ENCODE measurements at places on chromosomes 7 and 10.

GRCh38 chr7:103944230-103944900, 45.1 kb downstream of the RELN start:
- DNase-seq: no peak

DNA sequence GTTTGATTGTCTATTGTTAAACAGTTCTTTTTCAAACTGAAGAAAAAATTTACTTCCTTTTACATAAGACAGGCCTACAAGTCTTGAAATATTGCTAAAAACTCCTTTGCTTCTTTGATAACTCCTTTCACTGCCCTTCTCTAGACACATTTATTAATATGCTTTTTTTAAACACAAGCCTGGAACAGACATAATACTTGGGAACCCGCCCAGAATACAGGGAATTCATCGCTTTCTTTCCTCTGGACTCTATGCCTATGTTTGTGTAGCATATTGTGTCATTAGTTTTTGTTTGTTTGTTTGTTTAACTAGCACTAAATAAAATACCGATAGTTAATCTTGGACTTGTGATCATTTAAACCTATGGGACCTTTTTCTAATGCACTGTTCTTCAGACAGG, 42.4 kb upstream of the ABCB4 start:
- DNase-seq: no peak

- no peak for DNase-seq
Observed at GRCh38 chr7:134587750-134588149, 38.8 kb downstream of the AKR1B15 start.

DNA sequence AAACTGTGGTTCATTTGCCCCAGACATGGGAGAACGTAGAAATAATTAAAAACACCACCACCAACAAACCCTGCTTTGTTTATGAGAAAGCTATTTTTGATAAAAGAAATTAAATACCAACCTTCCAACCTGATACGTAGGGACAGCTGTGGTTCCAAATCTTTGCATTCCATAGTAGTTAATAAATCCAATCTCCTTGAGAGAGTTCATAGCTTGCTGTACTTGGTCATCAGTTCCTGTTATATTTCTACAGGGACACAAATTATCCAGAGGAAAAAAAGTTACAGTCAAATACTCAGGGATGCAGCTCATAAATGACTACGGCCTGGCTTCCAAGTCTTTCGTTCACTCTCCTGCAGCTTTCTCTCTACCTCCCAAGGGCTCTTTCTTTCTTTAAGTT, 41.1 kb downstream of the PUS7 start:
- peak; percentile 49 for DNase-seq

GRCh38 chr10:102065561-102066398, 631 bp downstream of the HPS6 start:
- no peak for DNase-seq

GRCh38 chr10:89392974-89393373, 551 bp downstream of the IFIT1 start:
- peak; percentile 85 for DNase-seq

DNA sequence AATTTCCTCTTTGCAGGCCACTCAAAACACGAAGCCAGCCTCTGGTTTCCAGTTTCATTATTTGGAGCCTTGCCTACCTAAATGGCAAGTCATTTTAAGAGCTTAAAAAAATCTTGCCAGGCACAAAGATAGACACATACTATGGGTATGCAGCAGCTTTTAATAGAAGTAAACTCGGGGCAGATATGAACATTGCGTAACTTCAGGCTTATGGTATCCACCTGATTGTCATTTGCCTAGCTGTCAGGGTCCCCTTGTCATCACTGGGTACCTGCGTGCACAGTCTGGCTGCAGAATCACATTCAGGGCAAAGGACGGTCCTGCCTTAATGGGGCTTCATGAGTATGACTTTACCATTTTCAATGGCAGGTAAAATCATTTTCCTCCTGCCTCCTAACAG, 466.1 kb upstream of the NRP1 start:
- DNase-seq: no peak

GRCh38 chr7:106657085-106657991, 3.6 kb downstream of the CCDC71L start:
- peak; percentile 60 for DNase-seq

DNA sequence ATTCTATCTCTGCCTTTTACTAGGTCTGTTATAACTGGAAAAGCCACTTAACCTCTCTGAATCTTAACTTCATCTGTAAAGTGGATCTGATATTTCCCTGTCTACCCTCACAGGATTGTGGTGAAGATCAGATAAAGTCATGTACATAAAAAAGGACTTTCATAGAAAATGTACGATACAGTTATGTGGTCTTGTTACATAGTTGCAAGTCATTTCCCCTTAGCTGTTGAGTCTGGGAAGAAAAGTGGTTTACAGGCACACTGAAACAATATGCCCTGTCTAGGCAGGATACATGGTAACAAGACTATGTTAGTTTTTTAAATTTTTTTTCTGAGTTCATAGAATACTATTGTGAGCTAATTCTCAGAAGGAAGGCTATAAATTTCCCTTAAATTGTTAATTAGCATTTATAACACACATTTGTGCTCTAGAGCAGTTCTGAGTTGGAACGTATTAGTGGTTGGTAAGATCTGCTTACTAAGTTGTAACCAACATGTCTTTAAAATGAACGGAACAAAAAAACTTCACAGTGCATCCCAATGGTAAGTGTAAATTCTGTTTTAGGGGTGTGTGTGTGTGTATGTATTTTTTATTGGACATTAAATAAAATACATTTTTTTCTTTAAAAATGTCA, 7.1 kb upstream of the GSTO1 start:
- no peak for DNase-seq

DNA sequence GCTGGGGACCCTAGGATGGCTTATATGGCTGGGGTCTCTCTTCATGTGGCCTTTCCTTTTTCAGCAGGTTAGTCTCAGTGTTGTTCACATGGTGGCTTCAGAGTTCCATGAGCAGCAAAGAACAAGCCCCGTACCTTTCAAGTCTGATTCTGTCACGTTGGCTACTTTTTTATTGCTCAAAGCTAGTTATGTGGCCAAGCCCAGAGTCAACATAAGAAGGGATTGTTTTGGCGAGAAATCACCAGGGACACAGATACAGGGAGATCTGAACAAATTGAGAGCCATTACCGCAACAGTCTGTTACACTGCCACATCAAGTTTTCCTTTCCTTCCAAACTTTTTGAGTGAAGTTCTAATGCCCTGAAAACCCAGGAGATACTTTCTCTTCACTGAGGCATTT, 770.5 kb downstream of the LRMDA start:
- DNase-seq: no peak

- DNase-seq: no peak
Observed at GRCh38 chr10:121326905-121327304, 271.3 kb downstream of the FGFR2 start.

DNA sequence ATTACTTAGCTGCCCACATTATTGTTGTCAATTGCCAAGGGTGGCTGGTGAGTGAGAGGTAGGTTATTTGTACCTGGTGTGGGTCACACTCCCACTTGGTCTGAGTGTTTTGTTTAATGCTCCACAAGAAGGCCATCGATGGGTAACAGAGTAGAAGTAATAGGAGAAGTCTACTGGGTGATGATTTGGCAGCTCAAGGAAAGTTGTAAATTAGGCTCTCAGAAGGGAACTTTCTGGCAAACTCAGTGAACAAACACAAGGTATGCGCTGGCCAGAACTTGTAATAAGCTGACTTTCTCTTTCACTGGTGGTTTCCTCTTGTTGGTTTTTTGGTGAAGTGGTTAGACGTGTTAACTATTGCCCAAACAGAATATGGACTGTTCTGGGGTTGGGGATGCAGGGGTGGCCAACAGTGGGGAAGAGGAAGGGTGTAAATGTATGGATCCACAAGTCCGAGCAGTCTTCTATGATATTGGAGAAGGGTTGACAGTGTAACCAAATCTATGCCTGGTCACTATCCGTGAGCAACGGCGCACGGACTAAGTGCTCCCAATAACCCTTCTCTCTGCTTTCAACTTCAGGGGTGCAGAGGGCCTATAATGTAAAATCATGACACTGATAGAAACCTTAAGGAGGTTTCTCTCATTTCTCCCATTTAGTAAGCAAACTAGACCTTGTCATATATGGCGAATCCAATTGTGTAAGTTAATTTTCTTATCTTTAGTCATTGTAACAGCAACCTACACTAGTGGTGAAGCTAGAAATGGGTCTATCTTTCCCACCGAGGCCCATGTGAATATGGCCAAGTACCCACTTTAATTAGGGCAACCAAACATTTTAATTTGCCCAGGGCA, 212.8 kb downstream of the PTEN start:
- no peak for DNase-seq

- DNase-seq: no peak
Observed at GRCh38 chr10:12716042-12716441, 285.5 kb downstream of the CCDC3 start.

- peak; percentile 12 for DNase-seq
Observed at GRCh38 chr7:27453702-27454405, 208.8 kb downstream of the HIBADH start.

DNA sequence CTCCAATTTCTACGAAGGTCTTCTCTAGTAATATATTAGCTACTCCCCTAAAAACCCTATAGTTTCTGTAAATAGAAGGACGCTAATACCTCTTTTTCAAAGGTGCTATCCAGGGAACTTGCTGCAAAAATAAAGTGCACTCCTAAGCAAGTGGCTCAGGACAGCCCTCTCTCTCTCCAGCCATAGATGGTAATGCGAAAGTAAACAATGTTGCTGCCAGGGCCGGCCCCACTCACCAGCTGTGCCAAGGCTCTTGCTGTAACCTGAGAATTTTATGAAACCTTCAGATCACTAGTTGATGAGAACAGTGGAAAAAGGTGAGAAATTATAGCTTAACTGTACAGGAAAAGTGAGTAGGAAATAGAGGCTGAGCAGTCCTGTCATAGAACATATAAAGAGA, 10.9 kb upstream of the TAS2R39 start:
- DNase-seq: no peak

DNA sequence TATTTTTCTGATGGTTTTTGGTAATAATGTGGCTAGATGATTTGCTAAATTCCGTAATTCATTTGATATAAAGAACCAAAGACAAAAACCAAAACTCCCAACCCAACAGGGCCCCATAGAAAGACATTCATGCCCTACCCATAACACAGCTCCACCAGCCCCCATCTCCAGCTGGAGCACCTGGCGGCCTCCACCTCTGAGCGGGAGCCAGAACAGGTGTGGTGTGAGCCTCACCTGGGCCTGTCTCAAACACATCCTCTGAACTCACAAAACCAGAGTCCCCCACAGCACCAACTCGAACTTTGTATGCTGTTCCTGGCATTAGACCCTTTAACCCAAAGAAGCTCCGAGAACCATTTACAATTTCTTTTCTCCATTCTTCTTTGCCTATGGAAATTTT, 36.5 kb upstream of the LAMB4 start:
- DNase-seq: no peak

- no peak for DNase-seq
Observed at GRCh38 chr7:151552352-151553028, 32.8 kb upstream of the RHEB start.

- DNase-seq: peak; percentile 23
Observed at GRCh38 chr7:140342727-140343514, 55.4 kb downstream of the SLC37A3 start.

GRCh38 chr10:130459851-130460490, 323.8 kb downstream of the GLRX3 start:
- no peak for DNase-seq

GRCh38 chr7:74003621-74004020, 24.4 kb upstream of the ELN start:
- no peak for DNase-seq

DNA sequence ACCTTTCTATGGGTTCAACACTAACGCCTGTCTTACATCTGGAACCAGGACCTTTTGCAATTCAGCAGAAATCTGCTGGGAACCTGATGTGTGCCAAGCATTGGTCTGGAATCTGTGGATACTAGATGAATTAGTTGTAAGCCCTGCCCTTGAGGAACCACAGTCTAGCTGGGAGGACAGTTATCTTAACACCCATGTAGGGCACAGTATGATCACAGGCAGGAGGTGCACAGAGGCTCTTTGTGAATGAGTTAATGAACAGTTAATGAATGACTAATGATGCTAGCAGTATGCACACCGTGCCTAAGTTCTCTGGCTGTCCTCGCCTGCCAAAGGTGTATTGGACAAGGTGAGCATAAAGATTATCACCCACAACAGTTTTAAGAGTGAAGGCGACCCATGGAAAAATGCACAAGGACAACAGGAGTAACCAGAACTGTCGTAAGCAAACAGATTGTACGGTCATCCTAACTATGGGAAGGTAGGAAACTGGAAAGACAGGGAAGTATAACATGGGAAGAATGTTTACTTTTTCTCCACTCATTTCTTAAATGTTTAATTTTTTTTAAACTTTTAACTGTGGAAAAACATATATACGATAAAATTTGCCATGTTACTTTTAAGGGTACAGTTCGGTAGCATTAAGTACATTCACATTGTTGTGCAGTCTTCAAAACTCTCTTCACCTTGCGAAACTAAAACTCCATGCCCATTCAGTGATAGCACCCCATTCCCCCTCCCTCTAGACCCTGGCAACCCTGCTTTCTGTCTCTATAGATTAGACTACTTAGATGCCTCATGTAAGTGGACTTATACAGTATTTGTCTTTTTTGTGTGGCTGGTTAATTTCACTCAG, 139.9 kb downstream of the CXCL12 start:
- DNase-seq: no peak

DNA sequence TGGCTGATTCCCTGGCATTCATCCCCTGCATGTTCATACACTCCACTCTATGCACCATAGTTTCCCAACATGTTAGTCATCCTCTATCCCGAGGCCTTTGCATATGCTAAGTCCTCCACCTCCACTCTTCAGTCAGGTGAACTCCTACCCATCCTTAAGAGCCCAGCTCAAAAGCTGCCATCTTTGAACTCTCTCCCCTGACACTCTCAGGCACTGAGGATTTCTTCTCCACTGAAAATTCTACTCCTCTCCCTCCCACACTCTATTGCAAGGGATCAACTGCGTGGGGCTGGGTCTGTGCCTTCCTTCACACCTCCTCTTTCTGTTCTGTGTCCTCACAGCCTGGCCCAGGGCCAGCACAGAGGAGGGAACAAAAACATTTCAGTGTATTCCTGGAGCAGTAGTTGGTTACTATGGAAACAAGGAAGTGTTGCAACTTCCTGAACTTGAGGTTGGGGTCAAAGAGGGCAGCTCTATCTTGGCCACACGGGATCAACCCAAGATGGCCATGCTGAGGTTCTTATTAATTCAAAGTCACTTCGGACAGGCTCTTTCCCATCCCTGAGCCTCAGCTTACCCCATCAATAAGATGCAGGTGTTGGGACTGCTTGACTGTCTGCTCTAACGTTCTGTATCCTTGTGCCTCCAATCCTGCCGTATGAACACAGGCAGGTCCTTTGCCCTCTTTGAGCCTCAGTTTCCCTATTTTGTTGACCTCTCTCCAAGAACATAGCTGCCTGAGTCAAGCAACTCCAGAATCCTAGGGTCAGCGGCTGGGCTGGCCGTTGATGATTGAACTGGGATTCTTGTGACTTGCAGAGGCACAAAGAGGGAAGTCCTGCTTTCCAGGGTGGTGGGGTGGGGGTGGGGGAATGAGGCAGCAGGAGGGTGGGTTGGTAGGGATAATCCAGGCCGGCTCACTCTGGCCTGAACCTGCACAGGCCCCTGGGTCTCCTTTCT, 15.5 kb downstream of the ZMIZ1 start:
- peak; percentile 76 for DNase-seq

GRCh38 chr10:88949912-88950837, 2.4 kb downstream of the ACTA2 start:
- DNase-seq: no peak
